ENCODE measurements at places on chromosomes 7 and 10.

- H3K27ac ChIP-seq: no peak overlapping the region
- H3K4me1 ChIP-seq: 0 out of 3 replicates have a peak, but pooled peaks cover 4% of the 10 kb centered on the region
- H3K27me3 ChIP-seq: peaks cover 9% of the 10 kb centered on the region
- no peaks in the 10 kb centered on the region for H3K36me3 ChIP-seq
- H3K4me3 ChIP-seq: no peak overlapping the region
Measured at GRCh38 chr7:1713502-1714484, 43.7 kb downstream of the ELFN1 start.

- H3K36me3 ChIP-seq: no peaks in the 10 kb centered on the region
- no peak overlapping the region for H3K4me3 ChIP-seq
- peaks cover 56% of the 10 kb centered on the region for H3K27me3 ChIP-seq
- H3K27ac ChIP-seq: no peak overlapping the region
Measured at GRCh38 chr7:158257516-158258410, 329.9 kb downstream of the PTPRN2 start.

DNA sequence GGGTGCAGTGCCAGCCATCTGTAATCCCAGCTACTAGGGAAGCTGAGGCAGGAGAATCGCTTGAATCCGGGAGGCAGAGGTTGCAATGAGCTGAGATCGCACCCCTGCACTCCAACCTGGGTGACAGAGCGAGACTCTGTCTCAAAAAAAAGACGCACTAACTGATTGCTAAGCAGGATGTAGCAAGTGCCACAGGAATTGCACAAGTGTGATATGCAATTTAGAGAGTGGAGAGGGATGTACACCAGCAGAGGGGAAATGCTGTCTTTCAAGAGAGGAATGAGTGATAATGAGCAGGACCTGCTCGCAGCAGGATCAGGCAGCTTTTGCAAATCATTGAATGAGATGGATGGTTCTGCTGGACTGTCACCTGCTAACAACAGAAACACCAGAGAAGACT is 13.3 kb upstream of the SLC16A12 start:
- no peak for DNase-seq
- no peaks in the 10 kb centered on the region for H3K36me3 ChIP-seq
- H3K27me3 ChIP-seq: no peaks in the 10 kb centered on the region
- H3K4me3 ChIP-seq: no peak overlapping the region

GRCh38 chr7:150317748-150318444 is 5.3 kb upstream of the LRRC61 start:
- peak overlapping the region; percentile 76 for H3K27ac ChIP-seq
- DNase-seq: peak; percentile 68
- H3K27me3 ChIP-seq: no peaks in the 10 kb centered on the region
- no peak overlapping the region for H3K4me3 ChIP-seq

Measured in K562 (cell line).